ENCODE measurements at places on chromosomes 11 and 22. TPM values are rescaled to one million over a fixed set of nuclear protein-coding genes. Genes with fewer than 3 reads are reported as not detected.

The CASP1 gene
- 8.5 TPM for total RNA-seq

The MUC6 gene
- total RNA-seq = not detected

The HEPN1 gene
- total RNA-seq = not detected

The DENND6B gene
- total RNA-seq = 5.3 TPM

The OR51B4 gene
- not detected for total RNA-seq

The MFRP gene
- not detected for total RNA-seq

The MS4A12 gene
- total RNA-seq = not detected

The TM7SF2 gene
- 50.5 TPM for total RNA-seq

The KRTAP5-11 gene
- total RNA-seq = not detected

The NDUFS8 gene
- 220 TPM for total RNA-seq

All from A673 (cell line).